ENCODE measurements at places on chromosomes 12 and 14. TPM values are rescaled to one million over a fixed set of nuclear protein-coding genes. Genes with fewer than 3 reads are reported as not detected.

- H3K27ac ChIP-seq, result no peak overlapping the region
- no peaks in the 10 kb centered on the region for H3K4me1 ChIP-seq
- H3K4me3 ChIP-seq, result no peak overlapping the region
- no peak for DNase-seq
These were observed 73.0 kb upstream of the FICD start for GRCh38 chr12:108442067-108442466.

- H3K27me3 ChIP-seq, result no peaks in the 10 kb centered on the region
- H3K4me1 ChIP-seq, result no peaks in the 10 kb centered on the region
- H3K4me3 ChIP-seq, result no peak overlapping the region
- DNase-seq, result no peak
- H3K36me3 ChIP-seq, result no peaks in the 10 kb centered on the region
These were observed 78.5 kb upstream of the ZFP36L1 start for GRCh38 chr14:68871392-68871791.

DNA sequence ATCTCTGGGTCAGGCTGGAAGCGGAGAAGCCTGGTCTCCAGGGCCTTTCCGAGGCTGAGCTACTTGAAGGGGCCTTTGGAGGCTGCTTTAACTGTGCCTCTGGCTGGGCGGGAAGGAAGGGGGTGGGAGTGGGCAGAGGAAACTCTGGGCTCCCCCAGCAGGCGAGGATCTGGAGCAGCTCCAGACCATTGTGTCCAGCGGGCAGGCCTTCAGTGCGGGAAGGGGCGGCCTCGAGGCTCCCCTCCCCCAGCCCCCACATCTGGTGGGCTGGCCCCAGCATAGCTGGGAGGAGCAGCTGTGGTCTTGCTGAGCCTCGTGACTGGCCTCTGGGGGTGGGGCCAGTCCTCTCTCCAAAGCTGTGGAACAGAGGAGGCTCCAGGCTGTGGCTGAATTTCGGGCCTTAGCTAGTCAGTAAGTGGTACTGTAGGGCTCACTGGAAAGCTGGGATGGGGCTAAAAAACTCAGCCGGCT lies 3.4 kb downstream of the TAMALIN start:
- H3K27me3 ChIP-seq, result no peaks in the 10 kb centered on the region
- peak overlapping the region; percentile 75 for H3K4me3 ChIP-seq
- no peaks in the 10 kb centered on the region for H3K36me3 ChIP-seq

- no peaks in the 10 kb centered on the region for H3K36me3 ChIP-seq
- no peak overlapping the region for H3K27ac ChIP-seq
- no peak for DNase-seq
These were observed 11.5 kb downstream of the FOXA1 start for GRCh38 chr14:37583358-37584210.

DNA sequence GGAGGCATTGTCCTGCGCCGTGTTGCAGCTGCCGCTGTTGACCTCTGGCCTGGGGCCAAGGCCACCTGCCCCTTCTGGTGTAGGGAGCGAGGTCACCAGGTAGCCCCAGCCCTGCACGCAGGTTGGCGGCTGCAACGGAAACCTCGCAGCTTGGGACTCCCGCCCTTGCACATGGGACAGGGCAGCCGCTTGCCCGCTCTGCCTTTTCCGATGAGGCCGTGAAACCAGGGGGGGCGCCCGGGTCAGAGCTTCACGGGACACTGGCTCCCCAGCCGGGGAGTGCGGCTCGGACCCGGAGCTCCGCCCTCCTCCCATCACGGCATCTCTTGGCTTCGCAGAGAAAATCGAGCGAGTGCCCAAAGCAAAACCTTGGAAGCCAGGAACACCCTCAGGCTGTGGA lies 25.4 kb downstream of the DNAH10 start:
- H3K27ac ChIP-seq, result no peak overlapping the region
- no peaks in the 10 kb centered on the region for H3K36me3 ChIP-seq
- no peak overlapping the region for H3K4me3 ChIP-seq
- no peaks in the 10 kb centered on the region for H3K4me1 ChIP-seq
- H3K27me3 ChIP-seq, result no peaks in the 10 kb centered on the region
- no peak for DNase-seq

DNA sequence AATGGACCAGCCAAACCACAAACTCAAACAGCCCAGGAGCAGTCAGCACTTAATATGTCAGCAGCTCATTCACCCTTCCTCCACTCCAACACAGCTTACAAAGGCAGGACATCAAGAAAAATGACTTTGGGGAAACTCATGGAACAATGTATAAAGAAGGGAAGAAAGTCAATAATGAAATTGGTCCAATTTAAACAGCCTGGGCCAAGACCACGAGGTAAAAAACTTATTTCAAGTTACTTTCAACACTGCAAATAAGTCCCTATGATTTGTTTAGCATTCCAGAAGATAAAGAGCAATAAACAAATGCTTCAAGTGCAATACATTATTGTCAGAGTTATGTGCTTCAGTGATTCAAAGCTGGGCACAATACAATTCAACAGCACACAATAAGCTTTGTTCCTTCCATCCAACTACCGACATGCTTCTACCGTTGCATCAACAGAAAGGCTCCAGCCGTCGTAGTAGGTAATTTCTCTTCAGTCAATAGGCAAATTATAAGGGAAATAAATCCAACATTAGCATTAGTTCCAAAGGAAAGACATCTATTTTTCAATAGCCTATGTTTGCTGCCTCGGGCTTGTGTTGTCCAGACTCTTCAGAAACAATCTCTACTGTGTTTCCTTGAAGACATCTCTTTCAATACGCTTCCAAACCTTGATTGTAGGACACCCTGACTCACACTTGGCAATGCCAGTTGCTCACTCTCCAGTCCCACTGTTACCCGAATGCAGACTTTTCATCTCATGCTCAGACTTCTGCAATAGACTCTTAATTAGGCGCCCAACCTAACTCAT lies 225.7 kb downstream of the NUAK1 start:
- no peaks in the 10 kb centered on the region for H3K36me3 ChIP-seq
- DNase-seq, result no peak
- no peaks in the 10 kb centered on the region for H3K4me1 ChIP-seq
- no peak overlapping the region for H3K27ac ChIP-seq
- no peak overlapping the region for H3K4me3 ChIP-seq
- no peaks in the 10 kb centered on the region for H3K27me3 ChIP-seq

The NEUROD4 gene
- not detected for total RNA-seq

The TMEM179 gene
- not detected for total RNA-seq
